Calu3 (cell line): ENCODE measurements at places on chromosomes 5 and 9.
A peak's percentile ranks its signal among the peaks of the same experiment; 100 is the strongest.

DNA sequence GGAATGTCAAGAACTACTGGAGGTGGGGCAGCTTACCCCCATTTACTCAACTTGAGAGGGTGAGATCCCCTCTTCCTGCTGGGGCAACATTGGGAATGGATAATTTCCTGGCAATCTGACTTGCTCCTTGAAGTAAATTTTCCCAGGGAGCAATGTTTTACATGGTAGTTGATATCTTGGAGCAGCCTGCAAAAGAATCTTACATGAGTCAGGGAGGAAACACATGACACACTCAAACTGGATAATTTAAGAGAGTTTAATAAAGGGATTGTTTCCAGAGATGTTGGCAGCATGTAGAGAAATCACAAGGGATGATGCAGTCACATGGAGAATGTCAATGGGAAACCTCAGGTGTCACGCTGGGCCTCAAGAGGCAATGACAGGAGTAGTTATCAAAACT lies 212.5 kb downstream of the GAS1 start:
- peaks cover 4% of the 10 kb centered on the region for H3K36me3 ChIP-seq
- peak overlapping the region; percentile 26 for H3K27ac ChIP-seq
- no peaks in the 10 kb centered on the region for H3K27me3 ChIP-seq
- DNase-seq: no peak
- peaks cover 58% of the 10 kb centered on the region for H3K4me1 ChIP-seq

DNA sequence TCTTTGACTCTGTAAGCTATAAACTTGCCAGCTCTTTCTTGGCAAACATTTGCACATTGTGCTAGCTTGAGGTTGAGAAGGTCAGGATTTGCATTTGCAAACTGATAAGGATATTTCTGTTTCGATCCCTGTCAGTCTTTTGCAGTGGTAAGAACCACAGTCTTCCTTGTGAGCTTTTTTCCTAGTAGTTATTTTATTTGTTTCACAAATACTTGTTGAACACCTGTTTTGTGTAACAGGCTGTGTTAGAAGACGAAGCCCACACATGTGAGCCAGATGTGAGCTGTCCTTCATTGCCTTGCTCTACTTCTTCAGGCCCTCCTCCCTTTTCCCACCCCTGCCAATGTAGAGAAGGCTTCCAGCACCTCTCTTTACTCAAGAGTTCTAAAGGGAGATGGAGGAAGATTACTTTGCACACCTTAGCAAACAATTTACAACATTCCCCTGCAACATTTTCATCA lies 327.0 kb upstream of the KLF4 start:
- H3K27me3 ChIP-seq: no peaks in the 10 kb centered on the region
- H3K4me1 ChIP-seq: no peaks in the 10 kb centered on the region
- no peak for DNase-seq
- no peak overlapping the region for H3K4me3 ChIP-seq
- H3K27ac ChIP-seq: no peak overlapping the region
- no peaks in the 10 kb centered on the region for H3K36me3 ChIP-seq

GRCh38 chr5:92838253-92838652 lies 742.8 kb downstream of the NR2F1-AS1 start:
- no peaks in the 10 kb centered on the region for H3K36me3 ChIP-seq
- DNase-seq: peak; percentile 28
- no peaks in the 10 kb centered on the region for H3K27me3 ChIP-seq
- peaks cover 2% of the 10 kb centered on the region for H3K4me1 ChIP-seq
- no peak overlapping the region for H3K4me3 ChIP-seq

DNA sequence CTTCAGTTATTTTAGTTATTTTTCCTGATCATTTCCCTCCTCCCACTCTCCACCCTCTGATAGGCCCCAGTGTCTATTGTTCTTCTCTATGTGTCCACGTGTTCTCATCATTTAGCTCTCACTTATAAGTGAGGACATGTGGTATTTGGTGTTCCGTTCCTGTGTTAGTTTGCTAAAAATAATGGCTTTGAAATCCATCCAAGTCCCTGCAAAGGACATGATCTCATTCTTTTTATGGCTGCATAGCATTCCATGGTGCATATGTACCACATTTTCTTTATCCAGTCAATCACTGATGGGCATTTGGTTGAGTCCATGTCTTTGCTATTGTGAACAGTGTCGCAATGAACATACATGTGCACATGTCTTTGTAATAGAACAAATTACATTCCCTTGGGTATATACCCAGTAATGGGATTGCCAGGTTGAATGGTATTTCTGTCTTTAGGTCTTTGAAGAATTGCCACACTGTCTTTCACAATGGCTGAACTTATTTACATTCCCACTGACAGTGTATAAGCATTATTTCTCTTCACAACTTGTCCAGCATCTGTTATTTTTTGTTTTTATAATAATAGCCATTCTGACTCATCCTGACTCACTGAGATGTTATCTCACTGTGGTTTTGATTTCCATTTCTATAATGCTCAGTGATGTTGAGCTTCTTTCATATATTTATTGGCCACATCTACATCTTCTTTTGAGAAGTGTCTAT lies 17.2 kb upstream of the DIRAS2 start:
- no peak overlapping the region for H3K4me3 ChIP-seq
- H3K27ac ChIP-seq: peak overlapping the region; percentile 54

- no peak overlapping the region for H3K27ac ChIP-seq
- peaks cover 6% of the 10 kb centered on the region for H3K36me3 ChIP-seq
- H3K27me3 ChIP-seq: no peaks in the 10 kb centered on the region
Observed at GRCh38 chr9:107211284-107211923, 71.7 kb upstream of the RAD23B start.

- H3K4me3 ChIP-seq: no peak overlapping the region
- H3K27ac ChIP-seq: no peak overlapping the region
- no peaks in the 10 kb centered on the region for H3K4me1 ChIP-seq
- no peaks in the 10 kb centered on the region for H3K36me3 ChIP-seq
- H3K27me3 ChIP-seq: no peaks in the 10 kb centered on the region
- no peak for DNase-seq
Observed at GRCh38 chr9:107228496-107229039, 54.5 kb upstream of the RAD23B start.

GRCh38 chr5:38622723-38623129 lies 66.3 kb upstream of the LIFR start:
- DNase-seq: no peak
- no peaks in the 10 kb centered on the region for H3K36me3 ChIP-seq
- H3K4me3 ChIP-seq: no peak overlapping the region
- H3K4me1 ChIP-seq: no peaks in the 10 kb centered on the region
- no peak overlapping the region for H3K27ac ChIP-seq
- no peaks in the 10 kb centered on the region for H3K27me3 ChIP-seq

DNA sequence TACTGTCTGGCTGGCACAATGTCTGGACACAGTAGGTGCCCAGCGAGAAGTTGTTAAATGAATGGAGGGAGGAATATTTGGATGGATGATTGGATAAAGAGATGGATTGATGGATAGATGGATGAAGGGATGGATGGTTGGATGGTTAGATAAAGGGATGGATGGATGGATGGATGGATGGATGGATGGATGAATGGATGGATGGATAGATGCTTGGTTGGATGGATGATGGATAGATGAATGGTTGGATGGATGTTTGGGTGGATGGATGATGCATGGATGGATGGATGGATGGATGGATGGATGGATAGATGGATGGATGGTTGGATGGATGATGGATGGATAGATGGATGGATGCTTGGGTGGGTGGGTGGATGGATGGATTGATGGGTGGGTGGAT lies 90.4 kb downstream of the UBE2QL1 start:
- H3K4me1 ChIP-seq: no peaks in the 10 kb centered on the region
- H3K36me3 ChIP-seq: no peaks in the 10 kb centered on the region
- no peak overlapping the region for H3K4me3 ChIP-seq
- peaks cover 54% of the 10 kb centered on the region for H3K27me3 ChIP-seq
- DNase-seq: no peak

- H3K27ac ChIP-seq: no peak overlapping the region
- H3K27me3 ChIP-seq: peaks cover 19% of the 10 kb centered on the region
- H3K4me1 ChIP-seq: no peaks in the 10 kb centered on the region
- DNase-seq: no peak
- no peak overlapping the region for H3K4me3 ChIP-seq
- H3K36me3 ChIP-seq: no peaks in the 10 kb centered on the region
Observed at GRCh38 chr9:134892221-134892620, 11.6 kb downstream of the FCN2 start.

DNA sequence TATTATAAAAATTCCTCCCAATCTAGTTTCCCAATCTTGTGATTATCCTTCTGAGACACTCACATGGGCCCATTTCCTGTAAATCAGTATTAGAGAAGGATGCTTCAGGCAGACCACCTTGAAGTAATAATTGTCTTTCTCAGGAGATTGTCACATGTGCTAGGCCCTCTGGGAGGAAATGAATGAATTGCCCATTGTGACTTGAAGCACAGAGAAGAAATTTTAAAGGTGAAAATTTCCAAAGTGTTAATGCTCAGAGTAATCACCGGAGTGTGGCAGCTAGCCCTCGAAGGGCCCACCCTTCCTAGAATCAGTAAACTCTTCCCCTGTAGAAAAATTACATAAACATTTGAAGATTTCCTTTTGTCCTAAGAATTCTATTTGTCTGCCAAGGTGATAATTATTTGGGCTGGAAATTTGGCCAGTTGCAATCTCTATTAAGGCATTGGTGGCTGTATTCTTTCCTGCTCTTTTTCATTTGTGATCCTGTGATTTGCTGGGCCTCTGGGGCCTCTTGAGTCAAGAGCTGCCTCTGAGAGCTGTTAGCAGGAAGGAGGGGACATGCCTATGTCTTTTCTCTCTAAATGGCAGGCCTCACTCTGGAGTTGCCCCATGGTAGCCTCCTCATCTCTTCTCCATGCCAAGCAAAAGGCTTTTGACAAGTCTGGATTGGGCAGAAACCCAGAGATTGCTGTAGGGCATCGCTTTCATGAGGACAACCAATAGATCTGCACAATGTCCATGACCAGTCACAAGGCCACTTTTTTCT lies 371.5 kb upstream of the ACTBL2 start:
- no peaks in the 10 kb centered on the region for H3K4me1 ChIP-seq
- no peaks in the 10 kb centered on the region for H3K36me3 ChIP-seq
- no peak overlapping the region for H3K27ac ChIP-seq
- DNase-seq: no peak
- H3K27me3 ChIP-seq: no peaks in the 10 kb centered on the region

DNA sequence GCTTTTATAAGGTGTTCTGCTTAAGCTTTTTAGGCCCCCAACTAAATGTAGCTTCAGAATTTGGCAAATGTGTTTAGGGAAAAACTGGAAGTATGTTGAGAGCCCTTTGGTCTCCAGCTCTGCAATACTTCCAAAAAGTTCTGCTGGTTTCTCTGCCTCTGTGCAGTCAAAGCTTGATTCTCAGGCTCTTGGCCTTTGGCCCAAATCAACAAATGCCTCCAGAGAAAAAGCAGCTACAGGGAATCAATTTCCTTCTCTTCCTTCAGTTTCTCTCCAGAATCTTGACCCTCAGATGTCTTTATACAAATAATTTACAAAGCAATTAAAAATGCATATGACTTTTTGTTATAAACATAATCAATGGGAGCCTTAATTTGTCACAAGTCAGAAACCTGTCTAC lies 235.7 kb downstream of the COMMD10 start:
- no peaks in the 10 kb centered on the region for H3K36me3 ChIP-seq
- no peak overlapping the region for H3K27ac ChIP-seq
- no peaks in the 10 kb centered on the region for H3K4me1 ChIP-seq
- no peak for DNase-seq
- no peak overlapping the region for H3K4me3 ChIP-seq
- no peaks in the 10 kb centered on the region for H3K27me3 ChIP-seq
